ENCODE measurements at places on chromosomes 3 and 15.

- no peak for DNase-seq
Observed at GRCh38 chr3:151169262-151169947, 33.6 kb downstream of the GPR171 start.

DNA sequence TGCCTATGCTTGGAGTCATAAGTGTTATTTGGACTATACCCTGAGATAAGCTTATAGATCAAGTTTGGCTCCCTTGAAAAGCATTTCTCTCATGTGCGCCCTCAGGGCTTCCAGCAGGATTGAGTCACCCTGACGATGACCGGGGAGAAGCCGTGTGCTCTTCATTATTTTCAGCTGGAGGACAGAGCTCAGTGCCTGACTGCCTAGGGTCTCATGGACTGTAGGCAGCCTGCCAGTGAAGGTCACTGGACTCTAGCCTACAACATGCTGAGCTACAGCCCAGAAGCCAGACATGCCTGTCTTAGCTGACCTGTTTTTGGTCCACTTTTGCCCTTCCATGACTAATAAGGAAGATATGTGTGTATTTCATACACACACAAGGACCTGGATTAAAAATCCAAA, 31.6 kb upstream of the NUDT16 start:
- no peak for DNase-seq

- DNase-seq: no peak
Observed at GRCh38 chr3:138457863-138458735, 23.7 kb downstream of the ESYT3 start.

- no peak for DNase-seq
Observed at GRCh38 chr15:84398763-84399701, 163.5 kb downstream of the GOLGA6L4 start.

DNA sequence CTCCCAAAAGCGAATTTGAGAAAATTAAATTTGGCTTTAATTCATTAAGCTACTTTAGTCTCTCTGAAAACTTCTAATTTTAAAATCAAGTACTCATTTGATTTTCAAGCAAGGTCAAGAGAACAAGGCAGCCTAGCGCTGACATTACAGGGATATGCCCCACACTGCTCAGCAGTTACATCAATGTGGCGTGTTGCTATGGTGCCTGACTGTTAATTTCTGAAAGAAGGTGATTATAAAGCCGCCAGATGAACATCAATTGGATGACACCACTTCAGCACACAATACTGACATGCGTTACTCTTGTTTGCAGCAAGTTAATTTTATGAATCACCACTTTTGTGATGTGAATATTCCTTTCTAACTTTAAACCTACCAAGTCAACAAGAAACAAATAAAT, 284.4 kb downstream of the FOXP1 start:
- no peak for DNase-seq

DNA sequence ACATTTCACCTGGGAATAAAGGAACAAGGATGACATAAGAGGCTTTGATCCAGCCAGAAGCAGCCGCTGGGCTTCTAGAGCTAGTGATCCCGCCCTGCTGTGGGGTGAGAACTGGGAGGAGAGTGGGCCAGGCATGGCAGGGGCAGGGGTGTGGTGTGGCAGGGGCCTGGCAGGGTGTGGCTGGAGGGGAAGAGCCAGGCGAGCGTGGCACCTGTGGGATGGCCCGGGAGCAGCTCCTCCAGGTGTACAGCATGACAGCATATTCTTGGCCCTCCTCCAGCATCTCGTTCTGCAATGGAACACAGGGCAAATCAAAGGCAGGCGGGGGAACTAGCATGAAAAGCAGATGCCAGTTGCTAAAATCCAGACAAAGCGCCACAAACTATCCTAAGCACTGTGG, 35.5 kb downstream of the CYFIP1 start:
- no peak for DNase-seq

DNA sequence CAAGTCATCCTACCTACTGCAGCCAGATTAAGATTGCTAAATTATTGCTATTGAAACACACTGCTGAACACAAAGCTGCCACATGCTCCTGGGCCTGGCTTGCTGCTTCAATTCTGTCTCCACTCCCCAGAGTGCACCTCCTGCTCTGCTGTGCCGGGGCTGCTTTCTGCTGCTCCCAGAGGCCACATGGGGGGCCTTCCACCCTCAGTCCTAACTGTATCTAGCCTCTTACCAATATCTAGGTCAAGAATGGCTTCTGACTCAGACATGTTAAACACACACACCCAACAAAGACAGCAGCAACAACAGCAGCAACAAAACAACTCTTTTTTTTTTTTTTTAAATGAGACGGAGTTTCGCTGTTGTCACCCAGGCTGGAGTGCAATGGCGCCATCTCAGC, 33.0 kb downstream of the MYZAP start:
- DNase-seq: no peak

DNA sequence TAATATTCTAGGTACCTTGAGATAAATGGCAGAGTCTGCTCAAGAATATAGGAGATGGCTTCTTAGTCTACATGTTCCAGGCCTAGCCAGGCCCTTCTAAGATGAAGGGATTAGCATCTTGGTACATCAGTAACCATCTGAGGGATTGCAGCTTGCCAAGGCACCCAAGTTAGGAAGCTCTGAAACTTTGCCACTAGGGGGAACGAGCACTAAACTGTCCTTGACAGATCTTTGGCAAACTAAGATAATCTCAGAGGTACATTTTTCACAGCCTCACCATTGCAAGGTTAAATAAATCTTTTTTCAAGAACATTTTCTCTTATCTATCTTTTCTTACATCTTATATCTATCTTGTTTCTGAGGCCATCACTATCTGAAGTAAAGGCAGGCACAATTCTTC, 351.2 kb downstream of the RAP2B start:
- no peak for DNase-seq

GRCh38 chr3:7029562-7029961, 168.6 kb downstream of the GRM7 start:
- DNase-seq: no peak

GRCh38 chr15:95883064-95883463, 447.4 kb upstream of the NR2F2 start:
- DNase-seq: no peak

GRCh38 chr15:57138349-57138788, 219.9 kb downstream of the TCF12 start:
- no peak for DNase-seq

- DNase-seq: no peak
Observed at GRCh38 chr3:195895861-195896360, 12.4 kb downstream of the TNK2 start.

Measured in kidney epithelial cell (primary cell).